ENCODE measurements at places on chromosomes 2 and 18.

DNA sequence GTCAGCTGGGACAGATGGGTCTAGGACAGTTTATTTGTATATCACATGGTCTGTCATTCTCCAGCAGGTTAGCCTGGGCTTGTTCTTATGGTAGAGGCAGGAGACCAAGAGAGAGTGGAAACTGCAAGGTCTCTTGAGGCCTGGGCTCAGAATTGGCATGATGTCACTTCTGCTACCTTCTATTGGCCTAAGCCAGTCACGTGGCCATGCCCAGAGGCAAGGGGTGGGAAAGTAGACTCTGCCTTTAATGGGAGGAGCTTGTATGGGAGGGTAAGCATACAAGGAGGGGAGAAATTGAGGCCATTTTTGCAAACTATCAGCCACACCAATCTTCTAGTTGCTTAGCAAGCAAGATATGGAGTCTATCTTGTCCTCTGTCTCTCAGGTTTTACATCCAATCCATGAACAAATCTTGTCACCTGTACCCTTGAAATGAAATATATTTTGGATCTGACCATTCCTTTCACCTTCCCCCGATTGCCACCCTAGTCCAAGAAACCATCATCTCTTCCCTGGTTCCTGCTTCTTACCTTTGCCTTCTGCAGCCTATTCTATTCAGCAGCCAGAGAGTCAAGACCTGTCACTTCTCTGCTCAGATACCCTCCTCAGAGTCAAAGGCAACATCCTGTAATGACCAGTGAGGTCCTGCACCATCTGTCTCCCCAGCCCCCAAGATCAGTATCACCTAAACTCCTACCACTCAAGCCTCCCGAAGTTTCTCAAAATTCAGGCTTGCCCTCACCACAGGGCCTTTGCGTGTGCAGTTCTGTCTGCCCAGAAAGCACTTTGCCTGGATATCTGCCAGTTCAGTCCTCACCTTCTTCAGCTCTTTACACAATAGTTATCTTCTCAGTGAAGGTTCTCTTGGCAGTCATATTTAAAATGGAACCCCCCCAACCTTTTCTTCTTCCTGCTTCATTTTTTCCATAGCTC, 240.0 kb downstream of the LOXHD1 start:
- DNase-seq = no peak

DNA sequence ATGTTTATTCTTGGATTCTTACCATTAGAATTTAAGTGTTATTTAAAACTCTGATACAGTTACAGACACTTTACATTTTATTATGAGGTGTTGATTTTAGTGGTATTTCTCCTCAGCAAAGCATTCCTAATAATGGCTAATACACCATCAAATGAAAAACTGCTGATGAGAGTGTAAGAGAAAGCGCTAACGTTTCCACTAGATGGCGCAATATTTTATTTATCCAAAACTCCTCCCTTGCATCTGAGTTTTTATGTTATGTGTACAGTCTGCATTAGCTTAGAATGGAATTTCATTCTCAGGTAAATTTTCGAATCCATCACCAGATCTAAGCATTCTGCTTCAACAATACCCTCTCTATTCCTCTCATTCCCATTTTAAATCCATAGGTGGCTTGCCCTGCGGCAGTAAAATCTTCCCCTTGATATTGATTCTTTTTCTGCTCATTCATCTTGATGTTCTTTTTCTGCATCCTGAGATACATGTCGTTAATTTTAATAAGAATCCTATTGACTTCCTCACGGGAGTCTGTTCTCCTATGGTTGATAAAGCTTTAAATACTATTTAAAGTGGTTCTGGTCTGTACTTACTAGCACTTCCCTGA, 53.9 kb downstream of the PRKRA start:
- DNase-seq = no peak

GRCh38 chr2:116510117-116510671, 1304.3 kb upstream of the DDX18 start:
- no peak for DNase-seq

DNA sequence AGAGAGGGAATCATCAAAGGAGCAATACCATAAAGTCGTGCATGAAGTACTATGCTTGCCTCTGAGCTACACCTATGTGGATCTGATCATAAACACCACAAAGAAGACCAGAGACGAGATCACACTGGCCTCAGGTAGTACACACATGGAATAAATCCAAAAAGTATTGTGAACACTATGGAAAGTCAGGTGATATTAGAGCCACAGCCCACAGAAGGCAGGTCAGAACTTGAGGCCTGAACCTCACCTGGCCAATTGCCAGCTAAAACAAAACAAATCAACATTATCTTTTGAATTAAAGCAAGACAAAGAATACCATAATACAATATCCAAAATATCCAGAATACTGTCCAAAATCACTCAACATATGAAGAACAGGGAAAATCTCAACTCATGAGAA, 371.1 kb downstream of the NCKAP5 start:
- no peak for DNase-seq

All from activated CD4-positive, alpha-beta T cell treated with anti-CD3 and anti-CD28 coated beads, Interleukin-2, amount 50 U/mL, for 1 hour (primary cell).